ENCODE measurements at places on chromosomes 11 and 22. TPM values are rescaled to one million over a fixed set of nuclear protein-coding genes. Genes with fewer than 3 reads are reported as not detected.

Gene ALKBH3
- 35.4 TPM for total RNA-seq

Gene TEX54
- total RNA-seq: not detected

Gene SLC25A45
- 19.4 TPM for total RNA-seq

Gene KDM4E
- not detected for total RNA-seq

Gene APOA5
- not detected for total RNA-seq

Gene GSTT2B
- total RNA-seq: not detected

Gene PKP3
- 0.18 TPM for total RNA-seq

Gene MS4A6E
- total RNA-seq: not detected

Gene RASL10A
- 0.70 TPM for total RNA-seq

Gene SCO2
- total RNA-seq: 11.6 TPM

Gene OR5P2
- not detected for total RNA-seq

Gene INPP5J
- total RNA-seq: not detected

Gene ZFTA
- 2.6 TPM for total RNA-seq

Gene ASCL2
- total RNA-seq: 0.15 TPM

Gene POLR2L
- total RNA-seq: 87.6 TPM

Gene ADORA2A
- 21.1 TPM for total RNA-seq

Gene ZFP91
- total RNA-seq: 69.7 TPM

Gene SCGB1C1
- not detected for total RNA-seq

Gene TUBA8
- total RNA-seq: 0.42 TPM

Gene IL17REL
- 0.05 TPM for total RNA-seq

Gene GLYAT
- not detected for total RNA-seq

Gene ASRGL1
- total RNA-seq: 9.0 TPM

Gene DDTL
- total RNA-seq: not detected

Gene OR9I1
- not detected for total RNA-seq

Gene KCNK7
- 0.80 TPM for total RNA-seq

Gene MRGPRF
- not detected for total RNA-seq

Gene LRRN4CL
- total RNA-seq: 0.15 TPM

Gene OR51E2
- not detected for total RNA-seq

Gene KRTAP5-11
- not detected for total RNA-seq

Gene MYBPC3
- total RNA-seq: not detected

Gene OR4A16
- total RNA-seq: not detected

Gene MPZL2
- total RNA-seq: 3.2 TPM

Gene KIAA1671
- 11.4 TPM for total RNA-seq

Gene POU2AF2
- total RNA-seq: not detected

Gene SCARF2
- total RNA-seq: 1.1 TPM

Gene C11orf87
- total RNA-seq: not detected

Gene CCDC89
- total RNA-seq: 0.76 TPM

Gene OR51E1
- total RNA-seq: not detected

Gene TMPRSS4
- total RNA-seq: 0.76 TPM

Gene TRIM34
- 16.1 TPM for total RNA-seq

Gene CFAP300
- not detected for total RNA-seq

Gene YAP1
- total RNA-seq: not detected

Gene OVCH2
- total RNA-seq: not detected

Gene CARD18
- total RNA-seq: not detected

Gene APOA1
- 0.23 TPM for total RNA-seq

Gene CEND1
- 1.3 TPM for total RNA-seq

Gene OR52E1
- not detected for total RNA-seq

Gene TRIM44
- 24.2 TPM for total RNA-seq

Gene NLRP6
- total RNA-seq: 3.8 TPM

Gene IGSF9B
- 34.5 TPM for total RNA-seq

Gene NAALAD2
- total RNA-seq: not detected

Gene PAAF1
- total RNA-seq: 25.5 TPM

Gene RHOD
- 0.52 TPM for total RNA-seq

Gene OR2D2
- total RNA-seq: not detected

Gene HBB
- not detected for total RNA-seq

Gene KCNQ1OT1
- total RNA-seq: 0.33 TPM

Gene DERL3
- 14.6 TPM for total RNA-seq

Gene SCGB1A1
- not detected for total RNA-seq

Data from activated CD8-positive, alpha-beta memory T cell treated with anti-CD3 and anti-CD28 coated beads, Interleukin-2, amount 10 ng/mL, durations not matched to agents 7 days and 5 days (primary cell).